Panc1 (cell line): ENCODE measurements at places on chromosomes 12 and 14.

GRCh38 chr12:68487721-68488309 lies 122.9 kb upstream of the RAP1B start:
- DNase-seq: no peak

DNA sequence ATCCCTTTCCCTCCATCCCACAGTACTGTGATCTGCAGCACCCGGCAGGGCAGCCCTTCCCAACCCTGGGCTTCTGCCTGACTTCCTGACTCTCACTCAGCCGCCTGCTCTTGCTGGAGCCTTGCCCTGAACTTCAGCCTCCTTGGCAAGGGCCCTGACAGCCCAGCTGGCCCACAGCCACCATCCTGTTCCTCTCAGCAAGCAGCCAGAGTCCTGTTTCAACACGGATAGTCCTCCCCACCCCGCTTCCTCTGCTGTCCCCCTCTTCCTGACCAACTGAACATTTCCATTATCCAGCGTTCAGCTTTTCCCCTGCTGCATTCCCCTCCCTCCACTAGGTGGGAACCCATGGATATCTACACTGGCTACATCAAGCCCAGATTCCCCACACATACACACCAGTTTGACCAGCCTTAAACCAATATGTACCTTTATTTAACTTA lies 74.0 kb upstream of the MDM1 start:
- DNase-seq: no peak

DNA sequence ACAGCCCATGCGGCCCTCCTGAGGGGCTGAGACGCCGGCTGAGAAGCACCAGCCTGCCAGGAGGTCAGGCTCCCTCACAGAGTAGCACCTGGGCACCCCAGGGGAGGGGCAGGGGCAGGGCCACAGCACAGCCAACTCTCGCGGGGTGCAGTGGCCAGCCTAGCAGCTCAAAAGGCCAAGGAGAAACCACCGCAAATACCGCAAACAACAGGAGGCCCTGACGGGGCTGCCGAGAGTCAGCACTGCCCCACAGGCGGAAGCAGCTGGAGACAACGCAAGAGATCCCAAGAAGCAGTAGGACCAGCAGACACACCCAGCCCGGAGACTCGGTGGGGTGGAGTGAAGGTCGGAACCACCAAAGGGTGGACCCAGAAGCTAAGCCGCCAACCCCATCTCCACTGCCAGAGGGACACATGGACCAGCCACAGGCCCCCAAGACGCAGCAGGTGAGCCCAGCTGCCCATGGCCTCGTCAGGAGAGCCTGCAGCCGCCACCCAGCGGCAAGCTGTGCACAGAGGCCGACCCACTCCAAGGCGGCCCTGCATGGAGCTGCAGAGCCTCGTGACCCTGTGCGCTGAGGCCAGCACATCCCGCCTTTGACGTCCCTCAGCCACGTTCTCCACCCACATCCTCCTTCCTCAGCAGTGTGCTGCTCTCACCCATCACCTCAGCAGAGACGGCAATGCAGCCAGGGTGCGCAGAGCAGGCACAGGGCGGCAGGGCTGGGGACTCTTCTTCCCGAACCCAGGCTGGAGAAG lies 31.7 kb upstream of the BTBD6 start:
- no peak for DNase-seq

DNA sequence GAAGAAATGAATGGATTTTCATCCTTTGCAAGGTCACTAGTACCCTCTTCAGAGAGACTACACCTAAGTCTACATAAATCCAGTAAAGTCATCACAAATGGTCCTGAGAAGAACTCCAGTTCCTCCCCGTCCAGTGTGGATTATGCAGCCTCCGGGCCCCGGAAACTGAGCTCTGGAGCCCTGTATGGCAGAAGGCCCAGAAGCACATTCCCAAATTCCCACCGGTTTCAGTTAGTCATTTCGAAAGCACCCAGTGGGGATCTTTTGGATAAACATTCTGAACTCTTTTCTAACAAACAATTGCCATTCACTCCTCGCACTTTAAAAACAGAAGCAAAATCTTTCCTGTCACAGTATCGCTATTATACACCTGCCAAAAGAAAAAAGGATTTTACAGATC lies 40.8 kb downstream of the SPATA7 start:
- no peak for DNase-seq

DNA sequence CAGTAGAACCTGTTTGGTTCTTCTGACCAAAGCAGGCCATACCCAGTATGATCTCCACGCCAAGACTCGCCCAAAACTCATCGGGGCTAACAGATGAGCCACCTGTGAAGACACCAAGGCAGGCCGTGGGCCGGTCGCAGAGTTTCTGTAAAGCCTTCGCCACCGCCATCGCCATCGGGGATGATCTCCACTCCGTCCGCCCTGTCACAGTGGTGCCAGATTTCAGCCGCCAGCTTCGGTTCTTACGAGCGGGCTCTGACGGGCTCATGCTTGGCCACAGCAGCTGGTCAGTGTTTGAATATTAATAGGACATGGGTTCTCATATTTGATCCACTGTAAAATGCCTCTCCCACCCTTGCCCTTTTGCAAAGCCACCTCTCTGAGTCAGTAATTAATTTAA lies 113.2 kb upstream of the TMEM132D start:
- DNase-seq: no peak

- DNase-seq: no peak
These were observed 10.0 kb upstream of the KRT86 start for GRCh38 chr12:52264435-52264825.

GRCh38 chr14:38578278-38578681 lies 322.4 kb upstream of the CLEC14A start:
- DNase-seq: no peak

GRCh38 chr14:87043667-87044200 lies 949.2 kb downstream of the GALC start:
- no peak for DNase-seq

GRCh38 chr12:49059299-49060171 lies 1.1 kb downstream of the KMT2D start:
- no peak for DNase-seq

DNA sequence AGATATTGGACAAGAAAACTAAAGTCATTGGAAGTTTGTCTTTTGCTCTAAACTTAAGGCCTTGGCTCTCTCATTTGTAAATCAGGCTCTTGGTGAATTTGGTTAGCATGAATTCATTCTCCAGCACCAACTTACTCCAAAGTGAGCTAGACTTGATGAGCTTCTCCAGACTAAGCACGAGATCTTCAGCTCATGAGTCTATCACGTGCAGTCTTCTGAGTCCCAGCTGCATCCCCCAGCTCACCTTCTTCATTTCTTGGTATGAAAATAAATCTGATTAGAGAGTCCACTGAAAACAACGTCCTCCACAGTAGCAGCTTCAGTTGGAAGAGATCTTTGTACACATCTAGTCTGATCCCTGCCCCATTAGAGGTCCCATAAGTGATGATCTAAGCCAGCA lies 52.5 kb upstream of the DDX11 start:
- no peak for DNase-seq

DNA sequence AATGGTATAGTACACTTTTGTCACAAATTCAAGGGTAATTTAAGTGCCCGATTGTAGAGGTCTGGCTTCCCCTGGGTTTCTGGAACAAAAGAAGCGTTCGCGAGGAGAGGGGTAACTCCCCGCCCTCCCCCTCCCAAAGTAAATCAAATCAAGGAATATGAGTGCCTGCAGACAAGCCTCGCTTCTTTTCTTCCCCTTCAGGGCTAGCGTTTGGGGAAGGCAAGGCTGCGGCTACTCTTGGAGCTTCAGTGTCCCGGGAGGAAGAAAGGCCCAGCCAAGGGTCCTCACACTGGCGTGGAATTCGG lies 456 bp upstream of the TMPO start:
- DNase-seq: no peak

DNA sequence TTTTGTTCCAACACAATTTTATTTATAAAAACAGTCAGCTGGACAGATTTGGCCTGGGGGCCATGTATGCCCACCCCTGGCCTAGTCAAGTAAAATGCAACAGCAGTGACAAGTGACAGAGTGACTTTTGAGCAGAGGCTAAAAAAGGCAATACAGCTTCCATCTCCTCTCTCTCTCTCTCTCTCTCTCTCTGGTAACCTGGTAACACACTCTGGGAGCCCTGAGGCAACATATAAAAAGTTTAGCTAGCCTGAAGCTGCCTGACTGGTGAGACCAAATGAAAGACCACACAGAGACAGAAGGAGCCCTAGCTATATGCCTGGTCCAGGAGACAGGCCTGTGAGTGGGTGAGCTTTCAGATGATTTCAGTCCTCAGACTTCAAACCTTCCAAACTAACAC lies 105.4 kb downstream of the DENND5B start:
- no peak for DNase-seq

GRCh38 chr14:91854327-91854934 lies 12.9 kb downstream of the TC2N start:
- DNase-seq: no peak

GRCh38 chr14:31241450-31242114 lies 34.0 kb upstream of the HECTD1 start:
- no peak for DNase-seq

GRCh38 chr14:37088356-37089215 lies 83.8 kb downstream of the SLC25A21 start:
- no peak for DNase-seq

DNA sequence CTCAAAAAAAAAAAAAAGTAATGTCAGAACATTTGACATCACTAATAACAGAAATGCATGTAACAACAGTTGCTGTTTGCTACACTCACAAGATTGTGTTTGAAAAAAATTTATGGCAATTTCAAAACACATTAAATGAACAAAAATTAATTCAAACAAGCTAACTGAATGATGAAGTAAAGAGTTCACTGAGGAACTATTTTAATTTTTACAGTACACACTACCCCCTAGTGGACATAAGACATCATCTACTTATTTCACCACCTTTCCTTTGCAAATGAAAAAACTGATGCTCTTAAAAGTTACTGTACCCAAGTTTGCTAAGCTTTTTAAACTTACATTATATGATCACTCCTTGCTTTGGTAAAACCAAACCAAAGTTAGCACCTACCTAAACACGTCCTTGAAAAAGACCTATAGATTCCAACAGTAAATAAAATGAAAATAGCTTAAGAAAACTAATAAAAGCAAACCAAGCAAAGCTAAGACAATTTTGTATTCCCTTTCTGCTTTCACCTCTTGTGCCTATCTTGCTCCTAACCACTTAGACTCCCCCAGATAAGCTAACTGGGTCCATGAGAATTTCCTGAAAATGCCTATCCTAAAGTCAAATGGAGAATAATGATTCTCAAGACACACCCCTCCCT lies 22.2 kb downstream of the UBE2N start:
- no peak for DNase-seq

DNA sequence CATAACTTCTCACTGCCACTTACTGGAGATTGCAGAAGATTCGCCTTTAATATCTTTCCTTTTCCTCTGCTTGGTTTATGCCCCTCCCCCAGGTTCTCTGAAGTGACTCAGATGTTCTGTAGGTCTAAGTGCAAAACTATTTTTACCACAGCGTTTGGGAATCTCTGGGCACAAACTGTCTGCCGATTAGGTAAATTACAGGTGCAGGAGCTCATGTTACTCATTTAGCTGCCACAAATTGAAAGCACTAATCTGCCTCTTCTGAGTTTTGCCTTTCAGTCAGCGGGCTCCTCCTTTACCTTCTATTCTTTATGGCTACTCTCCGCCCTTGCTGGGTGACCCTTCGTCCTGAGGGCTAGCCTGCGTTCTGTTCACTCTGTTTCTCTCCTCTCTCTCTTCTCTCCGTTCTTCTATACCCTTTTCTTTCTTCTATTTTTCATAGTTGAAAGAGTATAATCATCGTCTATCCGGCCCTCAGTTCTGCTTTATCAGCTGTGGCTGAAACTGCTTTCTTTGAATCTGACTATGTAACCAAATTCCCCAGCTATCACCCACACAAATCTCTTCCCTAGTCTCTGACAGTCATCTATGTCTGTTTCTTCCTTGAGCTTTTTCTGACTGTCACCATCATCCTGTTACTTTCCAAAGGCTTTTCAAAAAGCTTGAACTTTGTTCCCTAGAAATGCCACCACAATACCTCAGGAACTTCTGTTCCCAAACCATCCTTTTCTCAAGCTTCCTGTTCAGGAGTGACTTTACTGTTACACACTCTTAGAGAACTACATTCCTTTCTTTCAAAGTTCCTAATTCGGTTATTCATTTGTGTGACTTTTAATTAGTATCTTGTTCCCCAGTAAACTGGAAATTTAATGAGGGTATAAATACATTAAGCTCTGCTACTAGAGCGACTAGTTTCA lies 4.3 kb upstream of the MYF6 start:
- no peak for DNase-seq

DNA sequence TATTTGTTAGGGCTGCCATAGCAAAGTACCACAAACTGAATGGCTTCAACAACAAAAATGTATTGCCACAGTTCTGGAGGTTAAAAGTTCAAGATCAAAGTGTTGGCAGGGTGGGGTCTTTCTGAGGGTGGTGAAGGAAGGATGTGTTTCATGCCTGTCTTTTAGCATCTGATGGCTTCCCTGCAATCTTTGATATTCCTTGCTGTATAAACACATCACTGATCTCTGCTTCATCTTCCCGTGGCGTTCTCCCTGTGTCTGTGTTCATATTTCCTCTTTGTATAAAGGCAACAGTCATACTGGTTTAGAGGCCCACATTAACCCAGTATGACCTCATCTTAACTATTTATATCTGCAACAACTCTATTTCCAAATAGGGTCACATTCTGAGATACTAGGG lies 167.5 kb downstream of the BTG1 start:
- DNase-seq: no peak

DNA sequence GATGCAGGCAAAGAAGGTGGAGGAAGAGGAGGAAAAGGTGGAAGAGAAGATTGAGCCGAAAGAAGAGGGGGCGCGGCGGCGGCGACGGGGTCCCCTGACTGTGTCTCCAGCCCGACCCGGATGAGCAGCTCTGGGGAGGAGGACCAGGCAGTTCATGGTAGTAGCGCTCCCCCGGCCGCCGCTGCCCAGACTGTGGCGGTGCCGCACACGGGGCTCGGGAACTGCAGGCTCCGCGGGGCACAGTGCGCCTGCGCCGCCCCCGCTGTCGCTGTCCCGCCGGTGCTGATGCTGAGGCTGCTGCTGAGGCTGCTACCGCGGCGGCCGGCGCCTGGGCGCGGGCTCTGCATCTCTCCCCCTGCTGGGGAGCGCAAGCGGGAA lies at the start of gene KCNH5:
TSS of gene KCNH5 (minus strand) at position 225 of the 378 bp plus-strand sequence. CDS start 272 bp downstream, outside the sequence.
- no peak for DNase-seq

DNA sequence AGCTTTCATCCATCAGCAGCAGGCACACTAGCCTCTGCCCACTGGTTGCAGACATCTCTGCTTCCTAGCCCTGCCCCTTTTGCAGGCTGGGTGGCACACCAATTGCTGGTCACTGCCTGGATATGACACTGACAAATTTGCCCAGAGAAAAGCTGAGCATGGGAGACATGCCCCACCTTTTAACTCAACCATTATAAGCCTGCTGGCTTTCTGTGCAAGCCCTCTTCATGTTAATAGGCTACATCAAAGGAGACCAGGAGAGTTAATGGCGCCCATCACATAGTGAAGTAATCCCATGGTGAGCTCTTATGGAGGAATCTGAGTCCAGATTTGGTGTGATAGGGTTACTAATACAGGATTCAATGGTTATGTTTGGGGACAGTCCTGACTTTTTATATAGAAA lies 139.2 kb downstream of the KICS2 start:
- DNase-seq: no peak

DNA sequence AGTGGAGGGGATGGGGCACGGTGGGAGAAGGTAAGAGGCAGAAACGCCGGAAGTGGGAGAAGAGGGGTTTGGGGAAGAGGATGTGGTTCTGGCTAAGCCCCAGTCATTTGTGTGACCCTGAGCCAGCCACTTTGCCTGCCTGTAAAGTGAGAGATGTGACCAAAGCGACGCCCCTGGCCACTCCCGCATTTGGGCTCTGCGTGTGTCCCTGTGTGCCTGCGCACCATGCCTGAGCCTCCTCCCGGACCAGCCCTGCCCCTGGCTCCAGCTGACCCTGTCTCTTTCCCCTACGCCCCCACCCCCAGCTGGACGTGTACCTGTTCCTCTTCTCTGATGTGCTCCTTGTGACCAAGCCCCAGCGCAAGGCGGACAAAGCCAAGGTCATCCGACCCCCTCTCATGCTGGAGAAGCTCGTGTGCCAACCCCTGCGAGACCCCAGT lies 8.0 kb downstream of the PLEKHG6 start:
- DNase-seq: no peak
